ENCODE measurements at places on chromosomes 6 and 20.

DNA sequence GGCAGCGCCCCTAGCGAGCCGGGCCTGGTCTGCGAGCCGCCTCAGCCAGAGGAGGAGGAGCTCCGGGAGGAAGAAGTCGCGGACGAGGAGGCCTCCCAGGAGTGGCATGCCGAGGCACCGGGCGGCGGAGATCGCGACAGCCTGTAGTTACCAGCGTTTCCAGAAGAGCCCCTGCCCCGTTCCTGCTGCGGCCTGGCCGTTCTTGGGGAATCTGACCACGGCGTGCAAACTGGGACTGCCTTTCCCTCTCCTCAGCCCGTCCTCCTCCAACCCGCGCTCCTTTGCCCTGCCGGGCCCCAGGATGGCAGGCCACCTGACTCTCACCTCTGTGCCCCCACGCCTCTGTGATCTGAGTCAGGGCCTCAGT is 802 bp downstream of the HDGFL1 start:
- DNase-seq = no peak

DNA sequence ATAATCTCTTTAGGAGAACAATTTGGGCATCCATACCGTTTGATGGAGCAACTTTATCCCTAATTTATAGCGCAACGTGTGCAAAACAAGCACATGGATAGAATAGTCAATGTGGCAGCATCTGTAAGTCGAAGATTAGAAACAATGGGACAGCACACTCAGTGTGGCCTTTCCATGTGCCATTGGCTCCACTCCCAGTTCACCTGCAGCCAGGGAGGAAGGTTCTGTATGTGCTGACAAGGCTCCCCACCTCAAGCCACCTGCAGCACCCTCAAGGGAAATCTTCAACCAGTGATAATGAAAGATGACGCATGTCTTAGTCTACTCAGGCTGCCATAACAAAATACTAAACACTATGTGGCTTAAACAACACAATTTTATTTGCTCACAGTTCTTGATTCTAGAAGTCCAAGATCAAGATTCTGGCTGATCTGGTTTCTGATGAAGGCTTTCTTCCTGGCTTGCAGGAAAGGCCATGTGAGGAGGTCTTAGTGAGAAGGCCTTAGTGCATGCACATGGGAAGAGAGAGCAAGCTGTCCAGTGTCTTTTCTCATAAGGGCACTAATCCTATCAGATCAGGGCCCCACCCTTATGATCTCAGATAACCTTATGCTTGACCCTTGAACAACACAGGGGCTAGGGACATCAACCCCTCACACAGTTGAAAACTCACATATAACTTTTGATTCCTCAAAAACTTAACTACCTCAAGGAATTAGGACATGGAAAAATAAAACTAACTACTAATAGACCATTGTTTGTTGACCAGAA is 34.9 kb upstream of the SHLD1 start:
- no peak for DNase-seq

- no peak for DNase-seq
Measured at GRCh38 chr20:51511861-51512619, 30.5 kb downstream of the NFATC2 start.

- no peak for DNase-seq
Measured at GRCh38 chr20:23541776-23542175, 26.5 kb downstream of the CST9L start.

DNA sequence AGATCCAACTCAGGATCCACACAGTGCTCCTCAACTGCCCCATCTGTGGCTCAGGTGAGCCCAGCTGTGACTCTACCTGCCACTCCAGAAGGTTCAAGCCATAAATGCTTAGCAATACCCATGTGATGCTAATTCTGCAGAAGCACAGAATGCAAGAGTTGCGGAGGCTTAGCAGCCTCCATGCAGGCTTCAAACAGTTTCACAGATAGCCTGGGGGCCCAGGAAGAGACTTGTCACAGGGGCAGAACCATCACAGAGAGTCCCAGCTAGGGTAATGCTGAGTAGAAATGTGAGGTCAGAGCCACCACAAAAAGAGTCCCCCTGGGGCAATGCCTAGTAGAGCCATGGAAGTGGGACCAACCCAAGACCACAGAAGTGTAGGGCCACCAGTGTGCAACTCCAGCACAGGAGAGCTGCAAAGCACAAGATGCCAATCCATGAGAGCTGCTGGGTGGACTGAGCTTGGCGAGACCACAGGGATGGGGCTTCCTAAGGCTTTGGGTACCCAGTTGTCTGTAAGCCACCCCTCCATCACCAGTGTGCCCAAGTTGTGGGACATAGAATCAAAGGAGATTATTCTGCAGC is 283.9 kb downstream of the UBE3D start:
- DNase-seq = no peak

GRCh38 chr20:39106791-39107190 is 144.6 kb downstream of the DHX35 start:
- DNase-seq = no peak

DNA sequence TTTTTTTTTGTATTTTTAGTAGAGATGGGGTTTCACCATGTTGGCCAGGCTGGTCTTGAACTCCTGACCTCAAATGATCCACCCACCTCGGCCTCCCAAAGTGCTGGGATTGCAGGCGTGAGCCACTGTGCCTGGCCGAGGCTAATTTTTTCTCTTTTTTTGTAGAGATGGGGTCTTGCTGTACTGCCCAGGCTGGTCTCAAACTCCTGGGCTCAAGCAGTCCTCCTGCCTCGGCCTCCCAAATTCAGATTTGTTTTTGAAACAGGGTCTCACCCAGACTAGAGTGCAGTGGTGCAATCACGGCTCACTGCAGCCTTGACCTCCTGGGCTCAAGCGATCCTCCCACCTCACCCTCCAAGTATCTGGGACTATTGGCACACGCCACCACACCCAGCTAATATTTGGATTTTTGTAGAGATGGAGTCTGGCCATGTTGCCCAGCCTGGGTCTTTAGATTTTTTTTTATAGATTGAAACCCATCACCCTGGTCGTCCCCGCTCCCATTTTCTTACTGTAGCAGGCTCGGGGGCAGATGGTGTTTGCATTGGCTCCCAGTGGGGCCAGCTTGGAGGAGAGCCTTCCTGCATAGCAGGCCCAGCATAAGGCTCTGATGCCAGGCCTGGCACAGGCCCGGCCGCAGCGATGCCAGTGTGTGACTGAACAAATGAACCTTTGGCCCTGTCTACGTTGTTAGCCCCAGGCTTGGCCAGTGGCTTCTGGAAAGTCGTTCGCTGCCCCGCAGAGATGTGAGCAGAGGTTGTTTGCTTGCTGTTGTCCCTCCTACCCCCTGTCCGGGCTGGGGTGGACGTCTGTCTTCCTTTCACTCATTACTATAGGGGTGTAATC is 4.3 kb upstream of the MTG2 start:
- no peak for DNase-seq

DNA sequence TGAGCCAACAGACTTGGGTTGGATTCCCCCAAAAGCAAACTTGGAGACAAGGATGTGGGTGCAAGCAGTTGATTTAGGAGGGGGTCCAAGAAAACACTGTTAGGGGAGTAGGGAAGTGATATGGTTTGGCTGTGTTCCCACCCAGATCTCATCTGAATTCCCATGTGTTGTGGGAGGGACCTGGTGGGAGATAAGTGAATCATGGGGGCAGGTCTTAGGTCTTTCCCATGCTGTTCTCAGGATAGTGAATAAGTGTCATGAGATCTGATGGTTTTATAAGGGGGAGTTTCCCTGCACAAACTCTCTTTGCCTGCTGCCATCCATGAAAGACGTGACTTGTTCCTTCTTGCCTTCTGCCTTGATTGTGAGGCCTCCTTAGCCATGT is 542.6 kb downstream of the DHX35 start:
- no peak for DNase-seq

DNA sequence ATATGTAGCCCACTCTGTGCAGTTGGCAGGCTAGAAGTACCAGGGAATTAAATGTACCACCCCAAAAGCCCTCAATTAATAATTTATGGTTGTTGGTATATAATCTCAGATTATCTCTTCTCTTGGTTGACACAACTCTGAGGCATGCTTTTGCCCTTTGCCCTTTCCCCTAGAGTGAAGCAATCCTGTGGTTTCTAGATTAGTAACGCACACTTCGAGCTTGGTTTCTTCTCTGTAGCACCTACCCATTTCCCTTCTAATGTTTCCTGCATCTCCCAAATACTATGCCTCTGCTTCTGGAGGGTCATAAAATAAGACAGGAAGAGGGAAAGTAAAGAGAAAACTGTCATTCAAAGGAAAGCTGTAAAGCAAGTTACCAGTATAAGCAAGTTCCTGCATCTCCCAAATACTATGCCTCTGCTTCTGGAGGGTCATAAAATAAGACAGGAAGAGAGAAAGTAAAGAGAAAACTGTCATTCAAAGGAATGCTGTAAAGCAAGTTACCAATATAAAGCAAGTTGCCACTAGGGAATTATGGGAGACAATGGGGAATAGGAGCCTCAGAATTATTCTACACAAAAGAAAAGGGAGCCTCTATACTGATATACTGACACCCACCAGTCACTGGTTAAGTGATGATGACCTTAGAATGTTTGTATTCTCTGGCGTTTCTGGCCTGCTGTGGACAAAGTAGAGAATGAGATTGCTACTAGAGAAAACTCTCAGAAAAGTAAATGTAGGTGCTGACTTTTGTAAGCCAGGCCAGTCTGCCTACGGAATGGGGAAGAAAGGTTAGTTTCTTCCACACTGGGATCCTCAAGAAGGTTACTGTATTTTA is 862.6 kb upstream of the MAN1A1 start:
- no peak for DNase-seq

DNA sequence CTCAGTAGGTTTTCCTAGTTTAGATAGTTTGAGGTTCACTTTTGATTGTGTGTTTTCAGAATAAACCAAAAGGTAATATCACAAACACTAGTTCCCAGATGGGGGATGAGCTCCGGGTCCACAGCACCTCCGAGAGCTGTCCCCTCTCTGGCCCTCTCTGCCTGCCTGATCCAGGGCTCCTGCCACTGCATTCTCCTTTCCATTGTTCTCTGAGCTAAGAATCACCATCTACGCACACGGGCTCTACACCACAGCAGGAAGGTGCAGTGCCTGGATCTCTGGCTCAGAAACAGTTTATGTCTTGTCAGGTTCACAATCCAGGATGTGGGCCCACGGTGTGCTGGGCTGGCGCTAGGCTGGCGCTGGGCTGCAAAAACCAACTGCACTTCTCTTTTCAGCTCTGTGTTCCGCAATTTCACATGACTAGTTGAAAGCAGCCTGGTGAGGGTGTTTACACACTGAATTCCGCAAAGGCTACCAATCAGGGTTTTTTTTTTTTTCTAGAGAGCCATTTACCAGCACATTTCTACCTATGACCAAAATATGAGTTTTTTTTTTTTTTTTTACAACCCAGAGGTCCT is 167.5 kb downstream of the SOD2 start:
- no peak for DNase-seq

- DNase-seq = no peak
Measured at GRCh38 chr6:170264086-170264485, 26.8 kb downstream of the DLL1 start.

- DNase-seq = no peak
Measured at GRCh38 chr20:47656318-47656717, 129.0 kb downstream of the SULF2 start.

DNA sequence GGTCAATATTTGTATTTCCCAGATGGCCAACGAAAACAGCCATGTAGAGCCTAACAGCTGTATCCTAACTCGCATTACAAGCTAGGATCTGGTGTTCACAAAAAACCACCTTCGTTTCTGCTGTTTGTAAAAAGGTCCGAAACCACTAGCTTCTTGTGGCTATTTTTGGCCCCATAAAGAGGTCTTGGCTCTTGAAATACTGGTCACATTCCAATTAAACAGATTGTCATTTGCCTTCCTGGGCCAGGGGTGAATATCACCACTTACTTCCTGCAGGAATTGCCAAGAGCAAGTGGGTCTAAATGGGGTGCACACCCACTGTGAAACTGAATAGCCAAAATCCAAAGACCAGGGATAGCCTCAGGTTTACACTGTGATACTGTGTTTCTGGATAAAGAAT is 48.2 kb downstream of the TSHZ2 start:
- no peak for DNase-seq

DNA sequence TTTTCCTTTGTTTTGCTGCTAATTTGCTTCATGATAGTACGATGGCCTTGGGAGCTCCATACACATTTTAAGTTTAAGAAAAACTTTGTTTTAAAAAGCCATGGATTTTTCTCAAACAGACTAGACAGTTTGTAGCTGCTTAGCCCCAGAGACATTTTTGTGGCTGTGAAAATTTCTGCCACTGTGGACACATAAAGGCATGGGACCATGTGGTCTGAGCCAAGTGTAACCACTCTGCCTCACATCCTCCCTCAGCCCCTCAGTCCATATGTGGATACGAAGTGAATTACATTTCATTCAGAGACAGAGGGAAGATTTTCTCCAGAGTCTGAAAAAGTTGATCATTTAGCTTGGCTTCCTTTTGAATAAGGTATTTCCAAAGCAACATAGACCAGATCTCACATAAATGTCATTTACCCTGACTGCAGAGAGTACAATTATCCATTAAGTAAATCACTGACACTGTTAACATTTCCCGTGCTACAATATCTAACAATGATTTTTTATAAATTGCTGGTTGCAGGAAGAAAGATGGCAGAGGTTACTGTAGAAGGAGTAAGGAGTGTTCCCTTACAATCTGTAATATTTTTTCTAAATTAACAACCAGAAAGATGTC is 87.4 kb downstream of the GJA1 start:
- DNase-seq = no peak

DNA sequence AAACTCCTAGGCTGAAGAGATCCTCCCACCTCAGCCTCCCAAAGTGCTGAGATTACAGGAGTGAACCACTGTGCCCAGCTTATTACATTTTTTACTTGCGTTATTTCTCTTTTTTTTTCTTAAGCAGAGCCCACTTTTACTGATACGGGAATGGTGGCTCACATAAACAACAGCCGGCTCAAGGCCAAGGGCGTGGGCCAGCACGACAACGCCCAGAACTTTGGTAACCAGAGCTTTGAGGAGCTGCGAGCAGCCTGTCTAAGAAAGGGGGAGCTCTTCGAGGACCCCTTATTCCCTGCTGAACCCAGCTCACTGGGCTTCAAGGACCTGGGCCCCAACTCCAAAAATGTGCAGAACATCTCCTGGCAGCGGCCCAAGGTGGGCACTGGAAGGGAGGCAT is 10.5 kb downstream of the CAPN11 start:
- DNase-seq = no peak

DNA sequence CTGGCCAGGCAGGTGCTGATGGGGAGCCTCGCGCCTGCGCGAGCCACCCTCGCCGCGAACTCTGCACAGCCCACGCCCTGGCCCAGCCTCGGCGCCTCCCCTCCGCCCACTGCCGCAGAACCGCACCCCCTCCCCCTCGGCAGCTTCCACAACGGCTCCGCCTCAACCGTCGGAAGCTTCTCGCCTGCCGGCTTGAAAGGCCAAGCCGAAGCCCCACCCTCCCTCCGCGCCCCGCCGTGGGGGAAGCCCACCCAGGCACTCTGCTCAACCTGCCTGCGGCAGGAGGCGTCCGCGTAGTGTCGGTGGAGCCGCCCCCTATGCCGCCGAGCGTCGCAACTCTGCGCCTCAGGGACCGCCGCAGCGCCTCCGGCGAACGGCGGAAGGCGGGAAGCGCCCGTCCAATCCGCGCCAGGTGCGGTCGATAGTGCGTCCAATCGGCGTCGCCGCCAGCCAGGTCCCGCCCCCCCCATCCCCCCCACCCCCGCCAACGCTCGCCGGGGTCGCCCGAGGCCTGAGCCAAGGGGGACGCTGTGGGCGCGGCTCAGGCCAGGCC is at the start of gene SYCP2:
Gene SYCP2, minus strand, starts transcription at position 342 of the 553 bp plus-strand sequence. CDS start 11,224 bp downstream, outside the sequence.
- no peak for DNase-seq

- DNase-seq = no peak
Measured at GRCh38 chr6:3872370-3872854, 23.2 kb downstream of the FAM50B start.
